ENCODE measurements at places on chromosomes 16 and 17. TPM values are rescaled to one million over a fixed set of nuclear protein-coding genes. Genes with fewer than 3 reads are reported as not detected.

DNA sequence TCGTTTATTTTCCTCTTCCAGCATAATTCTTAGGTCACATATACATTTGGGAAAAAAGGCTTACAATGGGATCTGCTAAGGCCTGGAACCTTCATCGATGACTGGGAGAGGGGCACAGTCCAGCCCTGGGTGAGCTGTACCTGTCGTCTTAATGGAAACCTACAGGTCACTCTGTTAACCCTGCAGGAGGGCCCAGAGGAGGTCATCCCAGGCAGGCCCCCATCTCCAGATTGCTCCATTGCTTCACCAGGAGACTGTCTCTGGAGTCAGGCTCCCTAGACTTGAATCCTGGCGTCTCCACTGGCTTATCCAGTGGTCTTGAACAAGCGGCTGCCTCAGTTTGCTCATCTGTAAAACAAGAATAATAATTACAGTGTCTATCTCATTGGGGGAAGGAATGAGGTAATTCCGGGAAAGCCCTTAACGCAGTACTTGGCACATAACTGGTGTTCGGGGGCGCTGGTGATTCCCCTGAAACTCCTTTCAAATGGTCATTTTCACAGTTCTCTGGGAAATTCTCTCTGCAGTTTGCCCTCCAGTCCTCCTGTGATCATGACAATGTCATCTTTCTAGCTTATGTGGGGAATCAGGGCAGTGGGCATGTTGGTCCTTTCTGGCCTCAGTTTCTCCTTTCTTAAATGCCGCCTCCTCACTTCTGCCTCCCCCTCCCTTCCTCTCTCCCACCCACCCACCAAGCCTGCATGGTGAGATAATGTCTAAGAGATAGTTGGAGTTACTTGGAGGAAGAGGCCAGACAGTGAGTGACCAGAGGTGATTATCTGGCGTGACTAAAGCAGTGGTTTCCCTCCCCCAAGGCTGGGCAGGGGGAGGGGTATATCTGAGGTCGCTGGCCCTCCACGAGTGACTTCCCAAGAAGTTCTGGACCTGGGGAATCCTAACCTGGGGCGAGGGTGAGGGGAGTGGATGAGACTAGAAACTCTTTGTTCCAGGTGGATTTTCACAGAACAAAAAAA is 31.3 kb upstream of the TAC4 start:
- H3K36me3 ChIP-seq: no peaks in the 10 kb centered on the region
- no peak for DNase-seq
- H3K27me3 ChIP-seq: peaks cover 65% of the 10 kb centered on the region
- H3K4me3 ChIP-seq: no peak overlapping the region
- H3K4me1 ChIP-seq: peaks cover 12% of the 10 kb centered on the region

DNA sequence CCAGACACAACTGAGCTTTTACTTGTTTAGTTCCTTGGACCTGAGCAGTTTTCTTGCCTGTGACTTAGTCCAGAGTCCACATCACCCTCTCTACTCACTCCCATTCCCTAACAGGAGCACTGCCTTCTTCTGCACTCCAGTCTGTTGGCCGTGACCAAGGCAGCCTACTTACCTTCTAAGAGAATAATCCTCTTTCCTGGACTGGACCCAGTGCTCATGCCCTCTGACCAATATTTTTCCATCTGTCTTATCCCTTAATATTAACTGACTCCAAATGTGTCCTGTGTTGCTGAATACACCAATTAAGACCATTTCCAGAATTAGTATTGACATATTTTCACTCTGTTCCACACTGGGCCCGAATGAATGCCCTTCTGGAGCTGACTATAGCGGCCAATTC is 681.0 kb upstream of the KIF2B start:
- no peak for DNase-seq
- no peaks in the 10 kb centered on the region for H3K36me3 ChIP-seq
- H3K27me3 ChIP-seq: no peaks in the 10 kb centered on the region
- no peak overlapping the region for H3K4me3 ChIP-seq

GRCh38 chr16:4206680-4207079 is 35.2 kb downstream of the SRL start:
- no peak for DNase-seq
- H3K4me1 ChIP-seq: no peaks in the 10 kb centered on the region
- H3K4me3 ChIP-seq: no peak overlapping the region
- no peak overlapping the region for H3K27ac ChIP-seq

DNA sequence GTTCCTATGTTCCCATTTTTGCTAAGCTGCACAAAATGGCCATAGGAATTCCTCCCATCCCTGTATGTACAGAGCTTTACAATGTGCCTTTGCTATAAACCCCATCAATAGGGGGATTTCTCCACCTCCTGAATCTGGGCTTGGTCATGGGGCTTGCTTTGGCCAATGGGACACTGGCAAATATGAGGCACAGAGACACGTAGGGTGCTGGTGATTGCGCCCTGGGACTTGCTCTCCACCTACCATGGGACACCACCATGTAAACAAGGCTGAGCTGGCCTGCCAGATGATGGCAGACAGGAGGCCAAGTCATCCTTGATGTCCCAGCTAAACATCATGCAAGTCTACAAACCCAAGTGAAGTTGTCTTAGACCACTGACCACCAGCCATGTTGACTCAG is 15.3 kb upstream of the ALDH3A1 start:
- no peaks in the 10 kb centered on the region for H3K27me3 ChIP-seq
- no peaks in the 10 kb centered on the region for H3K36me3 ChIP-seq
- no peak for DNase-seq
- H3K4me1 ChIP-seq: peaks cover 16% of the 10 kb centered on the region

DNA sequence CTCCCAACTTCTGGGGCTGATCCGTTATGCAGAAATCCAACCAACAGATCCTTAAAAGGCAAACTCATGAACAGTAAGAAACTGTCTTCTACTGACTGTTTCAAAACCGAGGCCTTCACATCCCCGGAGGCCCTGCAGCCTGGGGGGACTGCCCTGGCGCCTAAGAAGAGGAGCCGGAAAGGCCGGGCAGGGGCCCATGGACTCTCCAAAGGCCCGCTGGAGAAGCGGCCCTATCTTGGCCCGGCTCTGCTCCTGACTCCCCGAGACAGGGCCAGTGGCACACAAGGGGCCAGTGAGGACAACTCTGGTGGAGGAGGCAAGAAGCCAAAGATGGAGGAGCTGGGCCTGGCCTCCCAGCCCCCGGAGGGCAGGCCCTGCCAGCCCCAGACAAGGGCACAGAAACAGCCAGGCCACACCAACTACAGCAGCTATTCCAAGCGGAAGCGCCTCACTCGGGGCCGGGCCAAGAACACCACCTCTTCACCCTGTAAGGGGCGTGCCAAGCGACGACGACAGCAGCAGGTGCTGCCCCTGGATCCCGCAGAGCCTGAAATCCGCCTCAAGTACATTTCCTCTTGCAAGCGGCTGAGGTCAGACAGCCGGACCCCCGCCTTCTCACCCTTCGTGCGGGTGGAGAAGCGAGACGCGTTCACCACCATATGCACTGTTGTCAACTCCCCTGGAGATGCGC is 39.5 kb downstream of the SREBF1 start:
- H3K36me3 ChIP-seq: peaks cover 60% of the 10 kb centered on the region
- peaks cover 54% of the 10 kb centered on the region for H3K4me1 ChIP-seq
- DNase-seq: no peak
- H3K4me3 ChIP-seq: no peak overlapping the region

DNA sequence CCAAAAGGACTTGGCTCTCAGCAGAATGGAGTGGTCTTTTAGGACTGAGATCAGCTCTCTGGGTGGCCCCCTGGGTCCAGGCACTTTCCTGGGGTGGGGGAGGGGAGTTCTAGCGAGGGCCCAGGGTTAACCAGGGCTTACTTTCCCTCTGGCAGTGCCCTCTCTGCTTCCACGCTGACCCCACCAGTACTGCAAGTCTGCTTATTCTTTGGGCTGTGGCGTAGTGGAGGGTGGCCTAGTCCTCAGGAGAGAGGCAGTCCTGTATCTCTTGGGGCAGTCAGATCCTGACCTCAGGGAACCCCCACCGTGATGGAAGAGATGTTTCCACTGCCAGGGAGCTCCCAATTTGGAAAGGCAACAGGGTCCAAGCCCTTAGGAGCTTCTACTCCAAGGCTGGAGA is 79.4 kb downstream of the CCDC182 start:
- no peak overlapping the region for H3K27ac ChIP-seq
- H3K27me3 ChIP-seq: no peaks in the 10 kb centered on the region
- H3K4me3 ChIP-seq: no peak overlapping the region
- DNase-seq: no peak
- H3K4me1 ChIP-seq: peaks cover 55% of the 10 kb centered on the region

DNA sequence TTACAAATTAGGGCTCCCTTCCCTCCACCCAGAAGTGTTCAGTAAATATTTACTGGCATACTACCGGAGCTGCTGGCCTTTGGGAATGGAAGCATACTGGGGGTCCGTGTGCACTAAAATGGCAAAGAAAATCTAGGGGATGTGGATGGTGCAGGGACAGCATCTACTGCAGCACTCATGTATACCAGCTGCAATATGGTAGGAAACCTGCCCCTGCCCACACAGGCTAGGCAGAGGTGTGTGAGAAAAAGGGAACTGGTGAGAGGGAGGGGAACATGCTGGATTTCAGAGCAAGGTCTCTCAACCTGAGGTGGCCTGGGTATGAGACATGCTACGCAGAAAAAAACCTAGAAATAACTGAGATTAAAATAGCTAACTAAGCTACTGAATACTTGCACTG is 145.4 kb downstream of the CDH13 start:
- DNase-seq: no peak
- no peaks in the 10 kb centered on the region for H3K4me1 ChIP-seq
- no peak overlapping the region for H3K27ac ChIP-seq
- H3K36me3 ChIP-seq: no peaks in the 10 kb centered on the region
- no peaks in the 10 kb centered on the region for H3K27me3 ChIP-seq
- H3K4me3 ChIP-seq: no peak overlapping the region

The HYDIN gene
- 1.2 TPM for total RNA-seq

The LUC7L3 gene
- total RNA-seq: 65.6 TPM

The ARHGDIG gene
- total RNA-seq: 4.8 TPM

All from esophagus muscularis mucosa (tissue), 4 donors.